ENCODE measurements at places on chromosomes 2 and 18.
A peak's percentile ranks its signal among the peaks of the same experiment; 100 is the strongest.

- DNase-seq, result no peak
Observed at GRCh38 chr2:191032588-191033429, 18.8 kb upstream of the STAT1 start.

- no peak for DNase-seq
Observed at GRCh38 chr2:228507870-228508269, 326.4 kb upstream of the SPHKAP start.

- DNase-seq, result no peak
Observed at GRCh38 chr18:51171625-51172259, 25.7 kb downstream of the MEX3C start.

DNA sequence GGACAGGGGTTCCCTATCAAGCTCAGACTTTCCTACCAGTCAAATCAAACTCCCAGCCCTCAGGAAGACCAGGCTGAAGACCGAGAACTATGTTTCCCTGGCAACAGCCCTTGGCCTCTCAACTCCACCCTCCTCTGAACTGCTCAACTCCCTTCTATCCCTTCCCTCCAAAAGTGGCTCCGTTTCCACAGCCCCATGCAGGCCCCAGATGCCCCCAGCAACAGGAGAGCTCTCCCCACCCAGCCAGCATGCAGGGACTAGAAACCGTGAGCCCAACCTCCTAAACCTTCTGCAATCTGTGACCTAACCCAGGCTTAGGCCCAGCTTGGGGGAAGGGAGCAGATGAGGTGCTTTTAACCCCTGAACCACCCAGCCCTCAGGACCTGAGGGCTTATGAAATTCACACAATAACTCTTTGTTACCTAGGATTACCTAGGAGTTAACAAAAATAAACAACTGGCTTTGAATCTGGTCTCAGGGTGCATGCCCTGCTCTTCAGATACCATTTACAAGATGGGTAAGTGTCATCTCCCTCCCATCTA lies 87.2 kb downstream of the BCL11A start:
- no peak for DNase-seq

- DNase-seq, result no peak
Observed at GRCh38 chr2:28420722-28421121, 28.1 kb downstream of the FOSL2 start.

GRCh38 chr2:203301667-203302066 lies 26.5 kb upstream of the ABI2 start:
- no peak for DNase-seq

- no peak for DNase-seq
Observed at GRCh38 chr18:58694720-58695468, 23.6 kb downstream of the MALT1 start.

GRCh38 chr2:113007250-113007649 lies 2.0 kb downstream of the IL36A start:
- DNase-seq, result no peak

DNA sequence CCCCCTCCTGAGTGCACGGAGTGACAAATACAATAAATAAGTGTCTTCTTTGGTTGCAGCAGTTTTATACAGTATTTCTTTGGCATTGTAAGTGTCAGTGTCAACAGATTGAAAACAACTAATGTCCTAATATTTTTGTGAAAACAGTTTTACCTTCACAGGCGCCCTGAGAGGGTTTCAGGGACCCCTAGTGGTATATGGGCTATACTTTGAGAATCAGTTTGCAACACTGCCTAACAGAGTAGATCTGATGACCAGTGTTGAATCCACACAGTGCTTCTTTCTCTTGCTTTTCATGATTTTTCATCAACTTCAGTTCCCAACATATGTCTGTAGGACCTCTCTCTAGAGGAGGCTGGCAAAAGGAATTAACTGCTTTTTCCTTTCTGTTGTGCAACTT lies 162.2 kb downstream of the PRPF40A start:
- DNase-seq, result no peak

DNA sequence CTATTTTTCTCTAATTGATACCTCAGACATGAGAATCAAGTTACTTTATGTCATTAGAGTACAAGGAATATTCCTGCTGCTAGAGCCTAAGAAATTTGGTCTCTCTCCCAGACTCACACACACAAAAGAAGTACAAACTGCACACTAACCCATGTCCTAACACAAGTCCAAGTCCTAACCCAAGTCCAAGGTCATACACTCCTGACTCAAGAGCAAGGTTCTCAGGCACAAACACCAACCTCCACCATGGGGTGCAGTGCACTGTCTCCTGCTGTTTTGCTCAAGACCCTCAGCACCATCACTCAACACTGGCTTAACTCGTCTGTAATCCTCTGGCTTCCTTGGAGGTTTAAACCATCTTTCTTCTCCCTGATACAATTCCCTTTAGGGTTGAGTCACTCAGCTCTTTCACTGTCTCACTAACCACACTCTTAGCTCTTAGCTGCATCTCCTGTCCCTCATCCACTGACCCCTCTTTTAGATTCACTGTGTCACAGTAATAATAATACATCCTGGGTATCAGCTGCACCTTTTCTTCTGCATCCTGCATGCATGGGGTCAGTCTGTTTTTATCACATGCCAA lies 129.8 kb downstream of the BCL2L11 start:
- DNase-seq, result no peak

GRCh38 chr2:70692256-70692655 lies 75.7 kb downstream of the ADD2 start:
- DNase-seq, result no peak

DNA sequence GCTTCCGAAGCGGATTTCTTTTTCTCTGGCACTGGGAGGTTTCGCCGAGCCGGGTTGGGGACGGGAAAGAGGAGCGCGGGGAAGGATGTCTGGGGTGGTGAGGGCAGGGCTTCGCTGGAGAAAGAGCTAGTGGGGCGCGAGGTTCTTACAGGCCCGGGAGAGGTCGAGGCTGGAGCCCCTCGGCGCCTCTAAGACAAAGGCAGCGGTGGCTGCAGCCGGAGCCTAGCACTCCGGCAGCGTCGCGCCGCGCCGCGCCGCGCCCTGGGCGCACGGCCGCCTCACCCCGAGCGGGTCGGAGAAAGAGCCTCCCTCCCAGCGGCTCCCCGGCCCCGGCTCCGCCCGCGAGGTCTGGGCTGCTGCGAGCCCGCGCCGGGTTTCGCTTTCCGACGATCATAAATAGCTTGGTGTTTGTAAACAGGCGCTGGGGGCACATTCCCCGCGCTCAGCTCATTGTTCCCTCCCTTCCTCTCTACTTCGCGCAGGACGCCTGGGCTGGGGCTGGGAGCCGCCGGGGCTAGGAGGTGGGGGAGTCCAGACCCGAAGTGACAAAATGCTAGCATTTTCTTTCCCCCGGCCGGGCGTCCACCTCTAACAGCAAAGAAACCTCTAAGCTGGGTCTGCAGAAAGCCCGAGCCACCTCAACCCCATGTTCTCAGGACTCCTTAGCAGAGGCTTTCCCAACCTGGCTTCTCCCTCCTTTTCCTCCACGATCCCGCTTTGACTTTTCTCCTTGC lies 813 bp upstream of the MEIS1 start:
- no peak for DNase-seq

GRCh38 chr2:9937968-9938367 lies 13.5 kb upstream of the GRHL1 start:
- no peak for DNase-seq

DNA sequence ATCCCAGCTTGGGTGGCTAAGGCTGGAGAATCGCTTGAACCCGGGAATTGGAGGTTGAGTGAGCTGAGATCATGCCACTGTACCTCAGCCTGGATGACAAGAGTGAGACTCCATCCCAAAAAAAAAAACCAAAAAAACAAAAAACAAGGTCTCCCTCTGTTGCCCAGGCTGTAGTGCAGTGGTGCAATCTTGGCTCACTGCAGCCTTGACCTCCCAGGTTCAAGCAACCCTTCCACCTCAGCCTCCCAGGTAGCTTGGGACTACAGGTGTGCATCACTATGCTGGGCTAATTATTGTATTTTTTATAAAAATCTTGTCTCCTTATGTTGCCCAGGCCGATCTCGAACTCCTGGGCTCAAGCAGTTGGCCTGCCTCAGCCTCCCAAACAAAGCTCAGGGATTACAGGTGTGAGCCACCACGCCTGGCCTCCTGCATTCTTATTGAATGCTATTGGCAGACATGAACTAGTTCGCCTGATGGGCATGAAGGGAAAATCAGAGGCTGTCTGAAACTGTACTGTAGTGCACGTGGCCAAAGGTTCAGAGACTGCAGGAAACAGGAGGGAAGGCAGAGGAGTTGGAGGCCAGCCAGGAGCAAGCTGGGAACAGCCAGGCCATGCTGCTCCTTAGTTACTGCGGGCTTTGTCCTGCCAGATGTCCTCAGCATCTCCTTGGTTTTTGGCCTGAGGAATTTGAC lies 16.0 kb upstream of the ASXL2 start:
- DNase-seq, result no peak

- no peak for DNase-seq
Observed at GRCh38 chr18:67893916-67894315, 377.4 kb upstream of the DSEL start.

- DNase-seq, result no peak
Observed at GRCh38 chr2:174025271-174026121, 60.3 kb upstream of the SP3 start.

DNA sequence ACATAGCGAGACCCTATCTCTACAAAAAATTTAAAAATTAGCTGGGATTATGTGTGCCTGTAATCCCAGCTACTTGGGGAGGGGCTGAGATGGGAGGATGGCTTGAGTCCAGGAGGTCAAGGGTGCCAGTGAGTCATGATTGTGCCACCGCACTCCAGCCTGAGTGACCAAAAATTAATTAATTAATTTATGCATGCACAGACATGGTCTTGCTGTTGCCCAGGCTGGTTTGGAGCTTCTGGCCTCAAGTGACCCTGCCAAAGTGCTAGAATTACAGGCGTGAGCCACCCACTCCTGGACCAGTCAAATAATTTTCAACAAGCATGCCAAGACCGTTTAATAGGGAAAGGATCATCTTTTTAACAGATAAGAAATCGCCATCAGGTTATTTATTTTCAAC lies 57.7 kb upstream of the TFCP2L1 start:
- no peak for DNase-seq

DNA sequence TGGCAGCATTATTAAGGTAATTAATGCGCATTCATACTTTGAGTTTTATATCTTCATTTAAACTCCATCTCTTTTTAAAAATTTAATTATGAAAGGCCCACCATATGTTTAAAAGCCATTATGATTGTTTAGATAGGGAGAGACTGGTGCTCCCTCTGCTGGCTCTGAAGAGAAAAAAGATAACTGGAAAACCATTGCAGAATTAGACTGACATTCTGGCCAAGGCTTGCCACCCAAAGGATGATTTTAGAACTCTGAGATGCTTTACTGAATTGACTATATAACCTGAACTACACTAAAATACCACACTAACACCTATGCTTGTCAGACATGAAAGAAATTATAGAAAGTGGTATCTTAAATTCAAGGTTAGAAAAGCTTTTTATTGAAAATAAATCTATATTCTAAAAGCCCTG lies 127.6 kb upstream of the SPOPL start:
- no peak for DNase-seq

- DNase-seq, result no peak
Observed at GRCh38 chr2:46963210-46963609, 47.6 kb upstream of the MCFD2 start.

- DNase-seq, result no peak
Observed at GRCh38 chr2:238403632-238404405, 22.9 kb upstream of the ASB1 start.

DNA sequence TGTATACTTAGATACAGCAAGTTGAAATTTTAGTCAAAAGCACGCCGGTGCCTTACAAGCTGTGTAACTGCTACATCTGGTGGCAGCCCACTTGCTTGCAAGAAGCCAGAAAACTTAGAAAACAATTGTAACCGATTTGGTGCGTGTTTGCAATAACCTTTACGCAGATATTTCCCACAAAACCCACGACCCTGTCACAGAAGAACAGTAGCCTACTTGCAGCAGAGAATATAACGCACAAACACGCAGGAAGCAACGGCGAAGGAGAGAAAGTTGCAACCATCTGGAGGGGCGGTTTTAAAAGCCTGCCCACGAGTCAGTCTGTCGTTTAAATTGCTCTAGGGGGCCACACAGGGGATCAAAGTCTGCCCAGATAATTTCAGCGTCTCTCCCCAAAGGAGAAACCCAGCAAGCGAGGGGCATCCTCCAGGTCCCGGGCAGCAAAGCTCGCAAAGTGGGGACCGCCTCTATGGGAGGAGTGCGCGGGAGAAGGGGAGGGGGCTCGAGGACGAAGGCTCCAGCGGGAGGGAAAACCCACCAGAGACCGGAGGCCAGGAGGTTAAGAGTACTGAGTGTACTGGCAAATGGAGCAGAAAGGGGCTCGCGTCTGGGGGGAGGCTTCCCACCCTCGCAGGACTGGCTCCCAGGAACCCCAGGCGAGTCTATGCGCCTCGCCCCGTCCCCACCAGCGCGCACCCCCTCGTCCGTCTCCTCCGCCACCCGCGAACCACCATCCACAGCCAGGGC lies 1.1 kb downstream of the TLK1 start:
- peak; percentile 15 for DNase-seq

GRCh38 chr2:220034426-220035130 lies 407.1 kb downstream of the SLC4A3 start:
- DNase-seq, result no peak

DNA sequence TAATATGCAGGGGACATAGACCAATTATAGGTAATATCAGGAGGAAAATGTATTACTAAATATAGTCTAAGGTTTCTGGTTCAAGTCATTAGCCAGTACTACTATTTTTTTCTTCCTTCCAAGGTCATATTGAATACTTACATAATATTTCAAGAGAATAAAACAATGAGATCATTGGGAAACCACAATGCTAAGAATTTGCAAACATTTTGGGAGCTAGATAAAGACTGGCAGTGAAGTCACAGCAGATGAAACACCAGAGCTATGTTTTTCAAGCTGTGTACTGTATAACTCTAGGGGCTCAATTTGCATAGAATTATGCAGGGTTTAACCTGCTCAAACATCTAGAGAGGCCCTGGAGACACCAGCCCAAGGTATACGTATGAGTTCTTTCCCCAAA lies 80.5 kb upstream of the KCNH7 start:
- no peak for DNase-seq

- no peak for DNase-seq
Observed at GRCh38 chr2:217065012-217065290, 205.1 kb upstream of the TNP1 start.

GRCh38 chr2:150976604-150977003 lies 285.1 kb downstream of the RBM43 start:
- DNase-seq, result no peak

DNA sequence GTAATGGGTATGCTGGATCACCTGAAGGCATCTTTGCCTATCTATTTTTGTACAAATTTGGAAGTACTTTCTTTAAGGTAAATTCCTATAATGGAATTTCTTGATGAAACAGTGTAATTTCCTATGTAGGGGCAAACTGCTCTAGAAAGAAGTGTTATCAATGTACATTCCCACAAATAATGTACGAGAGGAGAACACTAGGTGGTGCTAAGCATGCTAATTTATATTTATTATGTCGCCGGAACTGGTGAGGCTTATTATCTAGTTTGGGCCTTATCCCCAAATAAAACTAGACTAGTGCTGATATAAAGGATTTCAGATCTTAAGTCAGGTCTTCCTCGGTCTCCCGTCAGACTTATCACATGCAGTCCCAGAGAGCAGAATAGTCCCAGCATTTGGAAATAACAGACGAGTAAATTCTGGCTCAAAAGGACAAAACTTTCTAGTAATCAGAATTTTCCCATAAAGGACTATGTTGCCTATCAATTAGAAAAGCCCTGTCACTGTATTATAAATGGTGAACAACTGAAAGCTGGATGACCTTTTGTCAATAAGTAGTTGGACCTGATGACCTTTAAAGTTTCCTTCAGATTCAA lies 86.9 kb upstream of the RBBP8 start:
- DNase-seq, result no peak

- no peak for DNase-seq
Observed at GRCh38 chr2:156147594-156148330, 184.8 kb downstream of the NR4A2 start.

- no peak for DNase-seq
Observed at GRCh38 chr2:1990724-1991123, 246.4 kb upstream of the PXDN start.

All from stimulated activated CD8-positive, alpha-beta memory T cell treated with anti-CD3 and anti-CD28 coated beads, Interleukin-2, amount 100 ng/mL, for 1 hour (primary cell).